Chondrocyte (in vitro differentiated cells): ENCODE measurements at places on chromosomes 4 and X. TPM values are rescaled to one million over a fixed set of nuclear protein-coding genes. Genes with fewer than 3 reads are reported as not detected.
A peak's percentile ranks its signal among the peaks of the same experiment; 100 is the strongest.

DNA sequence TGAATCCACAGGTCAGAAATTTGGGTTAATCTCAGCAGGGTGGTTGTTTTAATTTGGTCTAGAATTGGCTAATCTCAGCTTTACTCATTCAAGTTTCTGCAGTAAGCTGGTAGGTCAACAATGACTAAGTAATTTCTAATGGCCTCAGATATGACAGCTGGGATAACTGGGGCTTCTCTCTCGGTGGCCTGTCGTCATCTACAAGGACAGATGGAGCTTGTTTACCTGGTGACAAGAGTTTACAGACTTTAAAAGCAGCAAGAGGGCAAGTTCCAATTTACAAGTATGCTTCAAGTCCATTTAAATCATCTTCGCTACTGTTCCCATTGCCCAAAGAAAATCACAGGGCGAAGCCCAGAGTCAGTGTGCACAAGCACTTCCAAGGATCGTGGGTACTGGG, 453.9 kb downstream of the PDHA2 start:
- DNase-seq = no peak
- H3K36me3 ChIP-seq = no peaks in the 10 kb centered on the region
- H3K4me1 ChIP-seq = peaks cover 4% of the 10 kb centered on the region
- no peaks in the 10 kb centered on the region for H3K27me3 ChIP-seq
- H3K4me3 ChIP-seq = no peak overlapping the region
- H3K27ac ChIP-seq = no peak overlapping the region

- H3K36me3 ChIP-seq = peaks cover 8% of the 10 kb centered on the region
- H3K4me1 ChIP-seq = peaks cover 14% of the 10 kb centered on the region
- DNase-seq = no peak
- no peak overlapping the region for H3K4me3 ChIP-seq
- H3K27ac ChIP-seq = no peak overlapping the region
- no peaks in the 10 kb centered on the region for H3K27me3 ChIP-seq
Measured at GRCh38 chrX:108537005-108537404, 97.4 kb downstream of the COL4A5 start.

- no peaks in the 10 kb centered on the region for H3K4me1 ChIP-seq
- H3K27me3 ChIP-seq = peaks cover 13% of the 10 kb centered on the region
- H3K27ac ChIP-seq = no peak overlapping the region
Measured at GRCh38 chr4:105520819-105521790, 31.3 kb upstream of the ARHGEF38 start.

DNA sequence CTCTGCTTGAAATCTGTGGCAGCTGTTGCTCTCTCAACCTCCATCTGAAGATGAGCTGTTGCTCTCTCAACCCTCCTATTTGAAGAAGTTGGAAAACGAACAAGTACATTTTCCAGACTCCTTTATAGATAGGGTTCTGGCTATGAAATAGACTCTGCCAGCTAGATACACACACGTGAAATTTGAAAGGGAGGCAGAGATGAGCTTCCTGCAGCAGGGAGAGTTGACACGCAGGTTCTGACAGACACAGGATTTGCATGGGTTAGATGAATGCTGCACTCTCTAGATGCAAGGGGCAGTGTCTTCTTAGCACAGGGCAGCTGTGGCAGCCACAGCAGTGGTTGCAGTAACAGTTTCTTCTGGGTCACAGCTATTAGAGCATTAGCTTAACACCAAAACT, 8.0 kb upstream of the PYURF start:
- no peak for DNase-seq
- H3K27me3 ChIP-seq = no peaks in the 10 kb centered on the region
- no peak overlapping the region for H3K4me3 ChIP-seq
- no peaks in the 10 kb centered on the region for H3K36me3 ChIP-seq
- peaks cover 13% of the 10 kb centered on the region for H3K4me1 ChIP-seq

DNA sequence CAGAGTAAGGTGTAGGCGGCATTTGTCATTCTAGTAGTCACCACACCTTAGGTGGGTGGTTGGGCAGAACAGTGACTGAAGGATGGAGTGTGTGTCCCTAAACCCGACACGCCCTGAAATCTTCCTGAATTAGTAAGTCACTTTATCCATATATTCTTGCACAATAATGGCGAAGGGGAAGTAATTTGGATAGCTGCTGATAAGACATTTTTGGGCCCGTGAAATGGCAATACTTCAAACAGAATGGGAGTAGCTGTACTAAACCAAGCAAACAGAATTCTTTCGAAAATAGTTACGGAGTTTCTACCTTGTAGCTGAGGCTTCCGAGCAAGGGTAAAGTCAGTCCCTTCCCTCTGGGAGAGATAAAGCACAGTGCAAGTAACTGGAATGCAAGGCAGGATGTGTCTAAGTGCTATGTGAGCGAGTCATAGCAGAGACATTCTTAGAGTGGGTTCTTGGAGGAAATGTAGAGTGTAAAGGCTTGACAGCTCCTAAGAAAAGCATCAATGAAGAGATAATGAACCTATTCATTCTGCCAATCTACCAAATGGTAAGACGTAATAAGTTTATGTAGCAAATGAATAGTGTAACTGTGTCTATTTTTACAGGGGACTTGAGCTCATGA, 72.8 kb downstream of the CLCN5 start:
- DNase-seq = no peak
- H3K36me3 ChIP-seq = no peaks in the 10 kb centered on the region
- no peak overlapping the region for H3K27ac ChIP-seq
- no peak overlapping the region for H3K4me3 ChIP-seq

DNA sequence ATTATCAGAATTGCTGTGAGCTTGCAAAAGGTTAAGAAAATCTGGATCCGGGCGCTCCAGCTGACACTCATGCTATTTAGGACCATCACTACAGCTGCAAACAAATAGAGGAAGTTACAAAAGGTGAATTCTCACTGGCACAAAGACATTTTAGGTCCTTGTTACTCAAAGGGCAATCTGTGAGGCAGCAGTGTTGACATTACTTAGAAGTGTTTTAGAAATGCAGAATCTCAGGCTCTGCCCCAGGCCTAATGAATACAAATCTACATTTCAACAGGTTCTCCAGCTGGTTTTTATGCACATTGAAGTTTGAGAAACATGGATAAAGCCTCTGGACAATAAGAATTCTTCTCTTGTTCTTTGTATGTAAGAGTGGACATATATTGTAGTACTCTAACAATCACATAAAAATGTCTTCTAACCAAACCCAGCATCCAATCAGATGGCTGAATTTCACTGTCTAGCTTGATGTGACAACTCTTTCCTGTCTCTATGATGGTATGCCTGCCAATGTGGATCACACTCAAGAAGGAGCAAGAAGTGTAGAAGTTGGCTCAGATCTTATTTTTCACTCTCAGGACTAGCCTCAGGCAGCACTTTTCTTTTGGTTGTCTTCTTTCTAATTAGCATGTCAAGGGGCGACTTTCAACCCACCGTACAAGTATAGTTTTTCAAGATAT, 18.8 kb downstream of the SLC7A11 start:
- no peak for DNase-seq
- H3K4me3 ChIP-seq = no peak overlapping the region
- H3K27me3 ChIP-seq = no peaks in the 10 kb centered on the region
- peaks cover 54% of the 10 kb centered on the region for H3K4me1 ChIP-seq
- H3K36me3 ChIP-seq = peaks cover 13% of the 10 kb centered on the region
- H3K27ac ChIP-seq = peak overlapping the region; percentile 9

Gene FGFR3
- total RNA-seq = 1.3 to 4.3 TPM (median 3.4 TPM) in 3 replicates

Gene FAM236B
- total RNA-seq = not detected in 3 replicates

Gene IQSEC2
- total RNA-seq = 8.0 to 11.6 TPM (median 8.2 TPM) in 3 replicates
